ENCODE measurements at places on chromosomes 1 and 21.

DNA sequence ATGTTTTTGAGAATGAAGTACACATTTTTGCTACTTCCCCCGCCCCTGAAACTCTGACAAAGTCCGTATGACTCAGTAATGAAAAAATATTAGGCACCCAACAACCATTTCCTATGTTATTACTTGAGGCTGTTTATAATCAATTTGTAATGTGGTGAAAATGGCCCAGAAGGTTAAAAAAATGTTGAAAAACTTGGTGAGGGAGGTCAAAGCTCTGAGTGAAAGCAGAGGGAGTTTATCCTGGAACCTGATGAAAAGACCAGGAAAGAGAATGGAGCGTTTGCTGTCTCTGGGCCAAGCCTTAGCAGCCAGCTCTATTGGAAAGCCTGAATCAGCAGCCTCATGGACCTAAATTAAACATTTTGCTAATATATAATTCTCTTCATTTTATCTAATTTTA, 367.7 kb upstream of the NEGR1 start:
- no peak for DNase-seq

- DNase-seq: no peak
Observed at GRCh38 chr1:211035821-211036380, 98.0 kb downstream of the KCNH1 start.

DNA sequence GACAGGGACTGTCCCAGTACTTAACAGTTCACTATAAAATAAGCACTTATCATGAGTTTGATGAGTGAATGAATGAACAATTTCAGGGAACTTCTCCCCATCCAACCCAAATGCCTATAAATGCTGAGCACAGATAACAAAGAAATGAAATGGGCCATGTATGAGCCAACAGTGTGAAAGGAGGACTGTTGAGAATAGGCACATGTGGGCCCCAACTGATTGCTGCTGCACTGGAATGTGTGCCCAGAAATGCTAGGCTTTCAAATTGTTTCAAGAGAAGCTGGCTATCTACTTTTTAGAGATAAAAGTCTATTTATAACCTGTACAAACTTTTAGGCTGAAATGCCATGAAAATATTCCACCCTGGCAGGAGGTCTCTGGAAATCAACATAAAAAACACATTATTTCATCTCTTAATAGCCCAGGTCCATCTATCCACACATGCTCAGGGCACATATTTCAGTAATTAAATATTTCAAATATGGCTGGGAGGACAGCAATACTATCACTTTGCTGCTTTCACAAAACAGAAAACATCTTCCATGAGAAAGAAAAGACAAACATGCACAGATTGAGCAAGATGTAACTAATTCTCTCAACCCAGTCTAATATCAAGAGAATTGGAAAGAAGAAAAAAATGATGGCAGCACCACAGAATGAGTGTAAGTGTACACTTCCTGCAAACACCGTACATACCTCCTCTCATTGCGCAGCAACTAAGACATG, 49.8 kb downstream of the COLGALT2 start:
- DNase-seq: no peak

DNA sequence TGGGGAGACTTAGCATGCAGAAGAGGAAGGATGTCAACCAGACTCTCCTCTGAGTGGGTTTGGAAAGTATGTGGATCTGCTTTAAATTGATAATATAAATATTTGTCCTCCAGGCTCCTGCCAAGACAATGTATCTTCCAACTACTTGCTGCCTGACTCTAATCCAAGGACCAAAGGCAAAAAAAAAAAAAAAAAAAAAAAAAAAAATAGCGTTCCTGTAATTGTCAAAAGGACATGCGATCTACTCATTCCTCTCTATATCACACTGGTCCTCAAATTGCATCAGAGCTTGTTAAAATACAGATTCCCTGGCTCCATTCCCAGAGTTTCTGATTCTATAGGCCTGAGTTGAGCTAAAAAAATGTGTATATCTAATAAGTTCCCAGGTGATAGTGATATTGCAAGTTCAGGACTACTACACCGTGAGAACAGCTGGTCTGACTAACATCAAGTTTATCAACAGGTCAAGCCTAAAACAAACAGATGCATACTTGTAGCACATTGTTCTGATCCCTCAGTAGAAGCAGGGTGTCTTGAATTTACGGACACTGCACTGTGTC, 141.3 kb downstream of the TNR start:
- DNase-seq: no peak

DNA sequence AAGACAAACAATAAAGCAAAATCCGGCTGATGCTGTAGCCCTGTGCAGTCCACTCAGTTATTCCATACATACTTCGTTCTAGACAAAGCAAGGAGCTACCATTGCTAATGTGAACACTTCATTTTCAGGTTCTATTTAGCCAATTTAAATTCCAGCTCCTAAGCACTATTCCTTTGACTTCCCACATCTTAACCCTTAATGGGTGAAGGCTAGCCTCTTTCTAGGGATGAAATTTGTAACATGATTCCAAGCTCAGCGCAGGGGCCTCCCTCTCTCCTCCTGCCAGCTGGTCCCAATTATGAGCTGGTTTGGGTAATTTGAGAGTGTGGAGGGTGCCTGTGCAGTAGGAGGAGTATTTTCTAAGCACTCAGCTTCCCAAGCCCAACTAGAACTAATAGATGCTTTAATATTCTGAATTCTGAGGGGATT, 53.9 kb upstream of the PTGFRN start:
- no peak for DNase-seq
